Hematopoietic multipotent progenitor cell treated with erythropoietin and hydrocortisone succinate and interleukin-3 and kit ligand, for 4 days (in vitro differentiated cells): ENCODE measurements at places on chromosomes 7 and 10.

DNA sequence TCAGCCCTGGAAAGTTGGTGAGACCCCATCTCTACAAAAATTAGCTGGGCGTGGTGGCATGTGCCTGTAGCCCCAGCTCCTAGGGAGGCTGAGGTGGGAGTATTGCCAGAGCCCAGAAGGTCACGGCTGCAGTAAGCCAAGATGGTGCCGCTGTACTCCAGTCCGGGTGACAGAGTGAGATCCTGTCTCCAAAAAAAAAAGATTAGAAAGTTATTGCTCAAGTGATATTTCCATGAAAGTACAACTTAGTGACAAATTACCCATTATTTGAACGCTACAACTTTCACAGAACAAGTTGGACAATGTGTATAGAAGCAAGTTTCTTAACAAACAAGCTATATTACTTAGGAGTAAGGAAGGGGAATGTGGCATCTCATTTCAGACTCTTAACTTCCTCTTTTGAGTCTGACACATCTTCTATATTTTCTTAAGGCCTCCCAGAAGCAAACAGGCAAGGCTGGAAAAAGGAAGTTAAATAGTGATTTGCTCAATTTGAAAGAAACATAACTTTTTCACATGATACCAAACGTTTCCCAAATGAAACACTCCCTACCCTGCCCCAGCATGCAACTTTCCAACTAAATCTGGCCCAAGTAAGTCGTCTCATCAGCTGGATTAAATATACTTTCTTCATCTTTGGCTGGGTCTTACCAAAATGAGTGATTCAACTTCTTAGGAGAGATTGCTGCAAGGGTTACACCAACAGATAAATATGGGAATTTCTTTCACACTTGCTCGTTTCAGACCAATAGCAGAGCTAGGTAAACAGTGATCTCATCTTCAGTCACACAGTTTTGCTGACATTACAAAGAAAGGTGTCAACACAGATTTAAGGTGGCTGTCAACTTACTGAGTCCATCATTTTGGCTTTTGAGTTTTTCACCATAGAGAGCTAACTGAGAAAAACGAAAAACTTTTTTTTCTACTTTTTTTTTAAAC lies 66.3 kb upstream of the KLF6 start:
- peak; percentile 87 for DNase-seq

- no peak for DNase-seq
Observed at GRCh38 chr10:26528715-26529393, 90.7 kb downstream of the APBB1IP start.

GRCh38 chr10:129963641-129964501 lies at the start of gene EBF3:
Gene EBF3, minus strand, starts transcription at chr10:129964274. Its CDS starts 506 bp downstream, at chr10:129963768.
- DNase-seq, result peak; percentile 71

GRCh38 chr10:12019283-12019971 lies 23.2 kb downstream of the UPF2 start:
- DNase-seq, result no peak

DNA sequence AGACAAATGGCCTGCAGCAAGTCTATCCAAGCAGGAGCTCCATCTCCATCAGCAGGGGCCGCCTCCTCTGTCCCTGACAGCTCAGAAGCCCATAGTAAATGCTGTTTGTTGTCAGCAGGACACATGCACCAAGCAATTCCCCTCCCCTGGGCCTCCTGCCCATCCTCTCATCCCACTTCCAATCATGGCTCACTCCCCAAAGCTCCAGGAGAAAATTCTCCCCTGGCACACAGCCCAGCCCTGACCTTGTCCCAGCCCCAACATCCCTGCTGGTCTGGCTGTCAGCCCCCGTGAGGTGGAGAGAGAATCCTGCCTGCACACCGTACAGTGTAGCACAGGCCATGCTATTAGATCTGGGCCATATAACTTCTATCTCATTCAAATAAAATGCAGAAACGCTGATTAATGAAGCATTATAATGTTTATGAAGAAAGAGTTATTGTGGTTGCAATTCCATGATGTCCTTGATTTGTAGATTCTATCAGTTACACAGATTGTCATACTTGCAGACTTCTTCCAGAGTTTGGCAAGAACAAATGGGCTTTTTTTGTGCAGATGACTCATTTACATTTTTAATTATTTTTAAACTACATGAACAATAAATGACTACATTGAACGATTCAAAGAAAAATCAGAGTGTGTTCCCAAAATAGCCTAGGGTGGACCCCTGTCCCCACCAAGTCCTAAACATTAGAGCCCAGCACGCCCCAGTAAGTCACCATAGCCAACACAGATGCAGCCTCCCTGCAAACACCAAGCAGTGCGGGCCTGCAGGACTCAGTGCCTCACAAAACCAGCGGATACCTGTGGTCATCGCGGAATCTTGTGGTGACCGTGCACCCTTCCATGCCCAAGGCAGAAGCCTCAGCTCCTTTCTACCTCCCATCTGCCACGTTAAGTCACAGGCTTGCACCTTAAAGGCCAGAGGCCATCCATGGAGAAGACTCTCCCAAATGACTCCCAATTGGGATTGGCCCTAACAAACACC lies 70.1 kb downstream of the COBL start:
- DNase-seq, result no peak

GRCh38 chr7:47327346-47327697 lies 254.6 kb downstream of the TNS3 start:
- DNase-seq, result no peak

- DNase-seq, result peak; percentile 65
Observed at GRCh38 chr10:6062101-6062771, at the start of gene IL2RA. Gene IL2RA, minus strand, starts transcription at chr10:6062367. Its CDS starts 216 bp downstream, at chr10:6062151.

DNA sequence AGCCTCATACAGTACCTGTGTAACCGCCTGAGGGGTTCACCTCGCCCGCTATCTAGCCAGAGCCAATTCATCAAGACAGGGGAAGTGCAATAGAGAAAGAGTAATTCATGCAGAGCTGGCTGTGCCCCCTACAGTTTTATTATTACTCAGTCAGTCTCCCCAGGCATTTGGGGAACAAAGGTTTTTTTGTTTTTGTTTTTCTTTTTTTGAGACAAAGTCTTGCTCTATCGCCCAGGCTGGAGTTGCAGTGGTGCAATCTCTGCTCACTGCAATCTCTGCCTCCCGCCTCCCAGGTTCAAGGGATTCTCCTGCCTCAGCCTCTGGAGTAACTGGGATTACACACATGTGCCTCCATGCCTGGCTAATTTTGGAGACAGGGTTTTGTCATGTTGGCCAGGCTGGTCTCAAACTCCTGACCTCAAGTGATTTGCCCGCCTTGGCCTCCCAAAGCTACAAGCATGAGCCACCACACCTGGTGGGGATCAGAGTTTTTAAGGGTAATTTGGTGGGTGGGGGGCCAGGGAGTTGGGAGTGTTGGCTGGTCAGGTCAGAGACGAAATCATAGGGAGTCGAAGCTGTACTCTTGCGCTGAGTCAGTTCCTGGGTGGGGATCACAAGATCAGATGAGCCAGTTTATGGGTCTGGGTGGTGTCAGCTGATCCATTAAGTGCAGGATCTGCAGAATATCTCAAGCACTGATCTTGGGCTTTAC lies 116.5 kb downstream of the MARCHF5 start:
- peak; percentile 20 for DNase-seq

DNA sequence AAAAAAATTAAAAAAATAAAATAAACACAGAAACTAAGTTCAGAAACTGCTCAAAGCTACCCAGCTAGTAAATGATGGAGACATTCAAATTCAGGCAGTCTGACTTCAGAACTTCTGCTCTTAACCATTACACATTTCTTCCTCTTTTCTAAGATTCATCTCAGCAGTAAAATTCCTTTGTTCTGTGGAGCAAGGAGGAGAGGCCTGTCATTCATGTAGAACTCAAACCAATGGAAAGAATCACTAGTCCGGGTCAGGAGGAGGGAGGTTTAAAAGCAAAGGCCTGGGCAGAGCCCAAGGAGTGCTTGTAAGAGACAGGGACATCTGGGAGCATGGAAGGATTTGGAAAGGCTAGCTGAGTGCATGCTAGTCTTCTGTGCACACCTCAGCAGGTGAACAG lies 37.9 kb upstream of the DNAJB12 start:
- no peak for DNase-seq

- peak; percentile 75 for DNase-seq
Observed at GRCh38 chr7:76069238-76069638, 21.3 kb downstream of the MDH2 start.

GRCh38 chr10:2851566-2851965 lies 215.8 kb upstream of the PFKP start:
- DNase-seq, result no peak

- DNase-seq, result no peak
Observed at GRCh38 chr7:144481833-144482232, 78.3 kb upstream of the NOBOX start.
